ENCODE measurements at places on chromosomes 5 and 9. TPM values are rescaled to one million over a fixed set of nuclear protein-coding genes. Genes with fewer than 3 reads are reported as not detected.
A peak's percentile ranks its signal among the peaks of the same experiment; 100 is the strongest.

DNA sequence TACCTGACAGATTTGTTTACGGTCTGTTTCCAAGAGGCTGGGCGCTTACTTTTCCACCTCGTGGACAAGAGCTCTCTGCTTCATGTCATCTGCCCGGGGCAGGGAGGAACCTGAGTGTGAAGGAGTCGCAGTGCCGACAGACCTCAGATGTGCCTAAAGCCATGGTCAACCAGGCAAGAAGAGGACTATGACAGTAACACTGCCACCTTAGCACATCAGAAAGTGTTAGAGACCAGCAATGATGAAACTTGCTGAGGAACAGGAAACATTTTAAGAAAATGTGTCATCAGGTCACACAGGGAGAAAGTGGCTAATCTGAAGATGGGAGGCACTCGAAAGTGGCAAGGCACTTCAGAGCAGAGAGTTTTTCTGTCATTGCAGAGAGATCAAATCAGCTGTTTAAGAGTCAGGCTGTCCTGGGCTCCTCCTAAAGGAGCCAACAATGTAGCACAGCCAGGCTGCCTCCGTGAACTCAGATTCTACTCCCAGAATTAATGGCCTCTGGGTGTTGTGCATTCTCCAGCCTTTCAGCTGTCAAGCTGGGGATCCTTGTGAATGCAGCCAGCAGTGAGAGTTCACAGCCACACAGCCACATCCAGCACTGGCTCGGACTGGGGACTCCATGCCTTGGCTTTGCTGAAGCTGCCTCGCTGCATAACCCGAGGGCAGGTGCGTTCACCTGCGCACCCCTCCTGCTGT lies 94.6 kb downstream of the RAPGEF1 start:
- DNase-seq: no peak

Gene TAF11L5
- not detected for total RNA-seq

GRCh38 chr5:73415617-73416016 lies 33.0 kb downstream of the FOXD1 start:
- no peak for DNase-seq

- DNase-seq: no peak
Measured at GRCh38 chr5:161274951-161275350, 271.6 kb downstream of the GABRB2 start.

Gene CYSRT1
- 1.4 TPM for total RNA-seq

DNA sequence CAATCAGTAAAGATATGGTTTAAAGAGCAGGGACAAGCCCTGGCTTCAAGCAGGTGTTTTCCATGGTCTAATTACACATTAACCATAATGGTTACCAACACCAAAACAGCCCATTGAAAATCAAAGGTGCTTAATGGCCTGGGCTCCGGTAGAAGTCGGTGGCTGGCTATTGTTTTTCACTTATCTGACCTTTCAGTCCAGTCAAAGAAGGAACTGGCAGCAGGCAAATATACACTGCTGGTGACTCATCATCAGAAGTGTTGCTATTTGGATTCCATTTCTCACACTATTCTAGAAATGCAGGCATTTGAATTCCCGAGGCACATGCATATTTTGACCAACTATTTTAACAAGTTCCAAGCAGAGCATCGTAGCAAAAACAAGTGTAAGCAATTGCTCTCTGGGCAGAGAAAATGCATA lies 26.3 kb upstream of the GABRP start:
- DNase-seq: no peak

Gene GDF9
- total RNA-seq: 0.66 TPM

GRCh38 chr9:133285252-133285775 lies 10.3 kb upstream of the ABO start:
- DNase-seq: no peak

GRCh38 chr5:74507370-74508005 lies 133.0 kb downstream of the ENC1 start:
- DNase-seq: no peak

GRCh38 chr5:137410234-137411010 lies 88.7 kb downstream of the SPOCK1 start:
- DNase-seq: no peak

DNA sequence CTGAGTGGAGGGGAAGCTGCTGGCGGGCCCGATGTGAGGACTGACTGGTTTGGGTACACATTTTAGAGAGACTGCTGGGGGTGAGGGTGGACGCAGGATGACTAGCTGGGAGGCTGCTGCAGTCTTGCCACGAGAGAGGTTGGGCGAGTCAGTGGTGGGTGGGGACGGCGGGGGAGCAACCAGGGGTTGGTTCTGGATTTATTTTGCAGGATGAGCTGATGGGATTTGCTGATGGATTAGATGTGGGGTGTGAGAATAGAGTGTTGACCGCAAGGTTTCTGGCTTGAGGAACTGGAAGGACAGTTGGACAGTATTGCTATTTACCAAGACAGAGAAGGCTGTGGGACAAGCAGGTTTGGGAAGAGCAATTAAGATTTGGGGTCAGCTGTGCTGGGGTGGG lies 5.8 kb upstream of the NDST1 start:
- DNase-seq: no peak

DNA sequence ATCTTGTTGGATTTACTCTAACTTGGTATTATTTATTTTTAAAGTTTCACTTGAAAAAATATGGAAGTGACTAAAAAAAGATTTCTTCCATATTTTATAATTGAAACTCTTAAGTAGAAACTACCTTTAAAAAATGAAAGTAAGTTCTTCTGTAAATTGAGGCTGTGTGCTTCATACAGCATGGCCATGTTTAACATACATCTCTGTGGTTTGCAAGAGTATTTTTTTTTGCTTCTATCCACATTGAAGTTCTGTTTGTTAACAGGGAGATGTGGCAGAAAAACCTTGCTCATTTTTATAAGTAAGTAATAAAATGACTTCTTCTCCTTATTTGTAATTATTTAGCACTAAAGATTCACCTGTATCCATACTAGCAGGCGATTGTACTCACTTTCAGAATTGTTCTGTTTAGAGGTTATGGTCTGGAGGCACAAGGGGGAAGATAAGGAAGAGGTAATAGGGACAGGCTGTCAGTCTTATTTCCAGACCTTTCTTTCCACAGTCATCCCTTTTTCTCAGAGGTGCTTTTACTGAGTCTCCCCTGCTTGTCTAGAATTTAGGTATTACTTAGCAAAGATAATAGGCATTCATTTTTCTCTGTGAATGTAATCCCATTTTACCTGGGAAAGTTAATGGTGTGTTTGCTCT lies 16.0 kb downstream of the FYB1 start:
- no peak for DNase-seq

DNA sequence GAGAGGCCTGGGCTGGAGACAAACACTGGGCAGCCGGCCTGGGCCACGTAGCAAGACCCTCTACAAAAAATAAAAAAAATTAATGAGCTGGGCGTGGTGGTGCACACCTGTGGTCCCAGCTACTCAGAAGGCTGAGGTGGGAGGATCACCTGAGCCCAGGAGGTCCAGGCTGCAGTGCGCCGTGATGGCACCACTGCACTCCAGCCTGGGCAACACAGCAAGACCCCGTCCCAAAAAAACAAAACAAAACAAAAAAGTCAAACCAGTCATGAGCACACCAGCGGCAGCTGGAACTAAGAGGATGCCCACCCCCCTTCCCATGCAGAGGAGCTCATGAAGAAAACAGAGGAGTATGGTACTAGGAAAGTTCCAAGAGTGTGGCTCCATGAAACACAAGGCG lies 2.2 kb upstream of the UBAC1 start:
- DNase-seq: no peak

- DNase-seq: no peak
Measured at GRCh38 chr5:140000332-140000731, 42.8 kb downstream of the NRG2 start.

DNA sequence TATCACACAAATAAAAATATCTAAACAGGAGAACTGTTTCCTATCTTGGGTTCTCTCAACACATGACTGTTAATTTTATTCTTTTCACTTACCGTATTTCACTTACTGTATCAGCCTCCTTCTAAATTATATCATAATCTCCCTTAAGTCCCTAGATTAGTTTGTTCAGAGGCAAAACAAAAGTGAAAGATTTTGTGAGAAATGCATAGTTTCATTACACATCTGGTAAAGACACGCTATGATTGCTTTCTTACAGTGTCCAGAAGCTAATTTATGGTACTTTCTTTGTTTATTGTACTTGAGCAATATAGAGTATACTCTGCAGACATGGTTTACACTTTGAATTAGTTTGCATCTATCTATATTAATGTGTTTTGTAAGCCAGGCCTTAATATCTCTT lies 159.7 kb upstream of the TLX3 start:
- no peak for DNase-seq

DNA sequence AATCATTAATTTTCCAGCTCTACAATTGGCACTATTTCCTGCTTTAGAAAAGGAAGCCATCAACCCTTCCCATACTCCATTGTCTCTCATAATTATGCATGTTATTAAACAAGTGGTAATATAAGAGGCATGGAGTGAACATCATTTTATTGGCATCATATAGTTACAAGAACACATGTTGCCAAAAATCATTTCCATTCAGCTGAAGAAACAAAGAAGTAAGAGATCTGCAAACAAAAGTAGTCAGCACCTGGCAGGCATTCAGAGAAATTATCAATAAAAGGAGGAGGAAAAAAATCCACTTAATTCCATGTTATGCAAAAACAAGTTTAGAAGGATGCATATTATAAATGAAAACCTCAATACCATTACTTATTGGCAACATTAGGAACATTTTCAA lies 1208.2 kb upstream of the C9orf72 start:
- DNase-seq: no peak

Gene CMYA5
- 0.49 TPM for total RNA-seq

- DNase-seq: no peak
Measured at GRCh38 chr5:86977190-86977589, 290.5 kb upstream of the RASA1 start.

DNA sequence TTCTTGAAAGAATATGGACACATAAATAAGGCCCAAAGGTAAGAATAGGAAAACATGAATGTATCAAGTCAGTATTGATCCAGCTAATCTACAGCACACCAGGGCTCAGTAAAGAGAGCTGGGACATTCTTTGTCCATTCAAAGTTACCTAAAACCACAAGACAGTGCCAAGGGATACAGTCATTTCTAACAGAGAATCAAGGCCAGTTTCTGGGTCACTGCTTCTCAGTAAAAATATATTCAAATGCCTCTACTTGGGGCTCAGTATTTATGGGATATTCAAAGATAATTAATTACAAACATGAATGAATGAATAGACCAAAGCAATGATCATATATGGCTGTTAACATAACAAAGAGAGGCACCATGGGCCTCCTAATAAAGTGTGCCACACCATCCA lies 34.9 kb downstream of the MTMR12 start:
- DNase-seq: no peak

- DNase-seq: no peak
Measured at GRCh38 chr5:110258460-110259216, 467.8 kb downstream of the TMEM232 start.

Gene FBLL1
- total RNA-seq: 7.1 TPM

- DNase-seq: no peak
Measured at GRCh38 chr5:65577141-65577540, 14.0 kb downstream of the PPWD1 start.

- DNase-seq: peak; percentile 11
Measured at GRCh38 chr9:10806868-10807267, 194.1 kb upstream of the PTPRD start.

Gene ZNG1F
- total RNA-seq: 13.3 TPM

DNA sequence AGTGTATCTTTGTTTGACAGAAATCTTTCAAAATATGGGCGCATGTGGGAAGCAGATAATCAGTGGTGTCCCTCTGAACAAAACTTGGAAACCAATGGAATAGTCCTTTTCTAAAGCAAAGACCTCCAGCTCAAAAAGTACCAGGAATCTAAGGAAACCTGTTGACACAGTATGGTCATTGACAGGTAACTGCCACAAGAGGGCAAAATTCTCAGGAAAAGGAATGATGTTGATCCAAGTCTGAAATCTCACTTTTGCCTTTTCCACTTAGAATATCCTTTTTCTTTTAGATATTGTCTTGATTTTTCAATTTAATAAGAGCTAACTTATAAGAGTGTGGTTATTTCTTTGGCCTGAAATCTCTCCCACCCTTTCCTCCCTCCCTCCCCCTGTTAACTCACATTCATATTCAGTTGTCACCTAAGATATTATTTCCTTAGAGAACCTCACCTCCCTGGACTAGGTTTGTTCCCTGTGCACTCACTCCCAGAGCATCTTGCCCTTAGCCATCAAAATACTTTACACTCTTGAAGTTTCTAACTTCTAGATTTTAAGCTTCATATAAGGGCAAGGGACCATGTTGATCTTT lies 59.0 kb upstream of the BARX1 start:
- peak; percentile 76 for DNase-seq

DNA sequence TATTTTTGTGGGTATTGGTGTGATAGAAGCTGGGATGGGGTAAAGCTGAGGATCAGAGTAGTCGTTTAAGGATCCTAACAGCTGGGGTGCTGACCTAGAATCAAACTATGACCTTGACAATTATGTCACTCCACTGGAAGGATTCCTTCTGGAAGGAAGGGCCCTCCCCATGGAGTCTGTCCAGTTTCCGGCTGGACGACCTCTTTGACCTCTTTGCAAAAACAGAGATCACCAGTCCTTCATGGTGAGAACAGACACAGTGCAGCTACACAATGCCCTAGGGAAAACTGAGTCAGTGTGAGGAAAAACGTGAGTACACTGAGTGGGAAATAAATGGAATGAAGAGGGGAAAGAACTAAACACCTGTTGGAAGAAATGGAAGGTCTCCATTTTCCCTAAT lies 445.6 kb downstream of the MAT2B start:
- no peak for DNase-seq
